NCI-H1436 treated with DMSO at 0.1 percent for 48 hours (cell line): ENCODE measurements at places on chromosomes 13 and 19.

DNA sequence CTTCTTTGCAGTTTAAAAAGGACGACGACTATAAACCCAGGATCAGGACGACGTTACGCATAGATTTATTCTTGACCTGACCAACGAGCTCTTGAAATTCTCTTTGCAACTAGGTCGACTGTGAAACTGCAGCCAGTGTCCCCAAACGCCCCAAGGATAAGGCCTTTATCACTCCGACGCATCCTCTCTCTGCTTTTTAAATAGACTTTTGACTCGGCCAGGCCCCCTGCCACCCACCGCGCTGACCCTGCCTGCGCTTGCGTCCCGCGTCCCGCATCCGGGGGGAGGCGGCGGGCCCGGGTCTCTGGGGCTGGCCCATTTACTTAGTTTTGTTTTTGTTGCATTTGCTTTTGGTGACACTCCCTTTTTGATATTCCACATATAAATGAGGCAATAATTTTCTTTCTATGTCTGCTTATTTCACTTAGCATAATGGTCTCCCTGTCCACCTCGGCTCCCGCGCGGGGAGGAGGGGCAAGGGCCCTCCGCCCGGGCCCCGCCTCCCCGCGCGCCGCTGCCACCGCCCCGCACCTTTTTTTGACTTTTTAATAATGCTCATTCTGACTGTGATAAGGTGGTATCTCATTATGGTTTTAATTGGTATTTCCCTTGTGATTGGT lies 17.4 kb downstream of the RB1 start:
- no peak for DNase-seq

DNA sequence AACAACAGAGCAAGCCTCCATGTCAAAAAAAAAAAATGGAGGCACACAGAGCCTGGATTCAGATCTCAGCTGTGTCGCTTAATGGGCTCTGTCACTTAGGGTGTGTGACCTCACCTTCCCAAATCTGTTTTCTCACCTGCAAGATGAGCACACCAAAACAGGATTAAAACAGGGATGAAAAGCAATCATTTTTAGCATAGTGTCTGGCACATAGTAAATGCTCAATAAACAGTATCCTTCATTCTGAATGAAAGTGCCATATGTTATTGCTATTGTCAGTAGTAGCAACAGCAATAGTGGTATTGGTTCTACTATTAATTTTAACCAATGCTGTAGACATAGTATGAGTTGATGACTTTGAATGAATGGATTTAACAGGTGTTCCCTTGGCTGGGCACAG lies 23.3 kb downstream of the SAMD4B start:
- DNase-seq, result no peak

GRCh38 chr13:22162889-22163288 lies 492.0 kb downstream of the FGF9 start:
- DNase-seq, result no peak

- DNase-seq, result no peak
Measured at GRCh38 chr13:50126993-50127725, 111.9 kb downstream of the KCNRG start.

DNA sequence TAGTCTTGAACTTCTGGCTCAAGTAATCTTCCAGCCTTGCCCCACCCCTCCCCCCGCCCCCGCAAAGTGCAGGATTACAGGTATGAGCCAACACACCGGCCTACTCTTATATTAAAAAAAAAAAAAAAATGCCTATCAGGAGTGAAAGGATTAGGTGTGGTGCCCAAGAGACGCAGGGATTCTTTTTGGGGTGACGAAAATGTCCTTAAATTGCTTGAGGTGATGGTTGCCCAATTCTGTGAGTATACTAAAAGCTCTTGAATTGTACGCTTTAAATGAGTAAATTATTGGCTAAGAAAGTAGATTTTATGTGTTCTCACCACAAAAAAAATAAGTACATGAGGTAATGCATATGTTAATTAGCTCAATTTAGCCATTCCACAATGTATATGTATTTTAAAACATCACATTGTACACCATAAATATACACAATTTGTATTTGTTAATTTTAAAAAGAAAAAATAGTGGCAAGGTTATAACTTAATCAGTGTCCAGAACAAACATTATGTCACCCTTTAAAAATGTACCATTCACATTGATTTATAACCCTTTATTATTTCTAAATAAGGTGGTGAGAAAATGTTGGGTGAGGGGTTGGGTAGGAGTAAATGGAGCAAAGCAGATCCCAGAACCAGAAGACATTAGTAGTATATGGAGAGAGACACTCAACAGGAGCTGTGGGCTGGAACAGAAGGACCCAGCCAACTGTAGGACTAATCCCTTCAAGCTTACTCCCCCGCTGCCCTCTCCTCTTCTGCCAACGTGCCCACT lies 3.9 kb downstream of the IGSF23 start:
- DNase-seq, result no peak

- DNase-seq, result no peak
Measured at GRCh38 chr19:38457690-38458405, 24.4 kb downstream of the RYR1 start.

GRCh38 chr13:113423520-113424163 lies 29.6 kb downstream of the ADPRHL1 start:
- no peak for DNase-seq

DNA sequence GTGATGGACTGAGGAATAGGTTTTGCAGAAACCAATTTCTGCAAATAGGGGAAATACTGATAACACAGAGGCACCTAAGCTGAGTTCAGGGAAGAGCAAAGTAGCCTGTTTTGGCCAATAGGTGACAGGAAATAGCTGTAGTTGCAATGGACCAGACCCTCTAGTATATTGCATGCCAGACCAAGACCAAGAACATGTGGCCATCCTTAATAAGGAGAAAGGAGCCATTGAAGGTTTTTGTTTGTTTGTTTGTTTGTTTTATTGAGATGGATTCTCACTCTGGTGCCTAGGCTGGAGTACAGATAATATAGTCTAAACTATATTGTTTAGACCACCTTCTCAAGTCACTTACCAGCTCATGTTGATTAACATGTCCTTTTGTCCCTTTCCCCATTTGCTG lies 101.5 kb downstream of the ZNF557 start:
- no peak for DNase-seq

DNA sequence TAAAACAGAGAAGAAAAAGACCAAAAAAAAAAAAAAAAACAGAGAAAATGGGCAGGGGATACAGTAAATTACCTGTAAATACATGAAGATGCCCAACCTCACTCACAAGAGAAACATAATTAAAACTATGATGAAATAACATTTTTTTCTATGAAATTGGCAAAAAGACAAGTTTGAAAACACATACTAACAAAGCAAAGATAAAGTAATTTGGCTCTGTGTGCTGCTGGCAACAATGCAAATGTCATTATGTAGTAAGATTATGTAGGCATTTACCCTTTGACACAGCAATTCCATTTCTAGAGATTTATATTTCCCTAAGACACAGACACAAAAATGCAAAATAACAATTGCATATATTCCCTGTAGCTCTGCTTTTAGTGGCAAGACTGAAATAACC lies 20.2 kb downstream of the ZC3H13 start:
- no peak for DNase-seq

DNA sequence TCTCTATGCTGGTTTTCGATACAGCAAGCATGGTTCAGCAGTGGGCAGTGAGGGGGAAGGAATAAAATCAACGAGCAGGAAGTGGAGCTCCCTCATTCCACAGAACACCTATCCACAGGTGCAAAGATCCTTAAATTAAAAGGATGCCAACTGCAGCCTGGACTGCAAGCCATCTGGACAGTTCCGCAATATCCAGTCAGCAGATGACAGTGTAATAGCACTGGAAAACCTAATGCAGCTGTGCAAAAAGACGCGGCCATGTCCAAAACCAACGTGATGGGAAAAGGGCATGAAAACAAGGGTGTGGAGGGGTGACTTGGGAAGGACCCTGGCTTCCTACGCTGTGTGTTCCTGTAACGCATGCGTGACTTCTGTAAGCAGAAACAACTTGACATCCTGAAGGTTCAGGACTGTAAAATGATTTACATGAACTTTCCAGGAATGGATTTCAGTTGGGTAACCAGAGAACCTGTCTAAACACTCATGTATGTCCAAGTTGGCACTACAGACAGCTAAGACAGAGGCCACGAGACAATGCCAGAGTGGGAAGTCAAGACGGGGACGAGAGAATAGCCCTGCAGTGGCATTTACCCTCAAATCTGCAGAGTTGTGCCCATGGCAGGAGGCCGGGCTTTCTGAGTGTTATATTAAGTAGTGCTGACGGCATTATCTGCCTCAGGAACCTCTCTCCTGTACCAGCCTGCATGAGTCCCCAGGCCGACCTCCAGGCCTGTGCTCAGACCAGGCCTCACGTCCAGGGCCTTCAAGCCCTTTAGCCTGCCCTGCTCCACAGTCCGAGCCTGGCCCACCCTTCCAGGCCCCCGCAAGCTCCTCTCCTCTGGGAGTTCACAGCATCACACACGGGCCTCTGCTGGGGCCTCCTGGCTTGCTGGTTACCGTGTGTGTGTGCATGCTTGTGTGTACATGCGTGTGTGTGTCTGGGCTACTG lies 26.5 kb downstream of the CAPS start:
- no peak for DNase-seq

- no peak for DNase-seq
Measured at GRCh38 chr13:36006347-36006746, 124.8 kb downstream of the DCLK1 start.

- DNase-seq, result no peak
Measured at GRCh38 chr13:33640832-33641231, 177.1 kb upstream of the RFC3 start.

- no peak for DNase-seq
Measured at GRCh38 chr13:100495455-100495854, 93.1 kb downstream of the GGACT start.

DNA sequence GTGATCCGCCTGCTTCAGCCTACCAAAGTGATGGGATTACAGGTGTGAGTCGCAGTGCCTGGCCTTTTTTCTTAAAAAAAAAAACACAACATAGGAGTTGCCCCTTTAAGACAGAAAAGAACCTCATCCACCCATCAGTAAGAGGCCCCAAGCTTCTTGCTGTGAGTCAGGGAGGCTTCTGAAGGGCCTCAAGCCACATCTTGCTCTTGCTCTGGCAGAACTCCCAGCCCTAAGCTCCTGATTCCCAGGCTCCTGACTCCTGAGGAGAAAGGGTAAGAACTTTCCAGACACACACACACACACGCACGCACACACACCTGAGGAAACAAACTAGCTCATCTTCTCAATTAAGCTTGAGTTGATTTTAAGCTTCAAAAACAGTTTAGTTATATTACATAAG lies 6.9 kb downstream of the ETFB start:
- DNase-seq, result no peak

GRCh38 chr19:40768869-40769268 lies 6.5 kb upstream of the MIA start:
- DNase-seq, result no peak

GRCh38 chr13:60655256-60655655 lies 258.2 kb downstream of the TDRD3 start:
- no peak for DNase-seq

GRCh38 chr13:74230984-74231501 lies 96.8 kb upstream of the KLF12 start:
- DNase-seq, result no peak

DNA sequence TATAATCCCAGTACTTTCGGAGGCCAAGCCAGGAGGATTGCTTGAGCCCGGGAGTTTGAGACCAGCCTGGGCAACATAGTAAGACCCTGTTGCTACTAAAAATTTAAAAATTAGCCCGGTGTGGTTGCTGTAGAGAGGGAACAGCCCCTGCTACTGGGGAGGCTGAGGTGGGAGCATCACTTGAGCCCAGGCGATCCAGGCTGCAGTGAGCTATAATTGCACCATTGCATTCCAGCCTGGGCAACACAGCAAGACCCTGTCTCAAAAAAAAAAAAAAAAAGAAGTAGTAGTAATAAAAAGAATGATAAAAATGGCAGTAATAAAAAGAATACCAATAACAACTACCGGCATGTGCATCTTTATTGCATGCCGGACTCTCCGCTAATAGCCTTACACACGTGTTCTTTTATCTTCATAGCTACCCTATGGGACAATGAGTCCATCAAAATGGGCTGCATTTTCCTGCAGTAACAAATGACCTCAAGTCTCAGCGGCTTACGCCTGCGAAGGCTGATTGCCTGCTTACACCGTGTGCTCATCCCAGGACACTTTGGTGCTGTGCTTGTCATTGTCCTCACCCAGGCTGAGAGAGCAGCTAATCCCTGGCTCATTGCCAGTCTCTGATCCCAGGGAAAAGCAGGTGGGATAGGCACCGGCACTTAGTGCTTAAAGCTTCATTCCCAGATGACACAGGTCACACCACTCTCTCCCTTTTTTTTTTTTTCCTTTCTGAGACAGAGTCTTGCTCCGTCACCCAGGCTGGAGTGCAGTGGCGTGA lies 14.4 kb upstream of the SYCN start:
- DNase-seq, result no peak

GRCh38 chr19:55554741-55555152 lies 9.4 kb upstream of the SBK3 start:
- DNase-seq, result no peak

- no peak for DNase-seq
Measured at GRCh38 chr13:50993371-50993770, 83.8 kb downstream of the RNASEH2B start.

GRCh38 chr13:41411522-41411921 lies 45.8 kb upstream of the RGCC start:
- DNase-seq, result no peak

DNA sequence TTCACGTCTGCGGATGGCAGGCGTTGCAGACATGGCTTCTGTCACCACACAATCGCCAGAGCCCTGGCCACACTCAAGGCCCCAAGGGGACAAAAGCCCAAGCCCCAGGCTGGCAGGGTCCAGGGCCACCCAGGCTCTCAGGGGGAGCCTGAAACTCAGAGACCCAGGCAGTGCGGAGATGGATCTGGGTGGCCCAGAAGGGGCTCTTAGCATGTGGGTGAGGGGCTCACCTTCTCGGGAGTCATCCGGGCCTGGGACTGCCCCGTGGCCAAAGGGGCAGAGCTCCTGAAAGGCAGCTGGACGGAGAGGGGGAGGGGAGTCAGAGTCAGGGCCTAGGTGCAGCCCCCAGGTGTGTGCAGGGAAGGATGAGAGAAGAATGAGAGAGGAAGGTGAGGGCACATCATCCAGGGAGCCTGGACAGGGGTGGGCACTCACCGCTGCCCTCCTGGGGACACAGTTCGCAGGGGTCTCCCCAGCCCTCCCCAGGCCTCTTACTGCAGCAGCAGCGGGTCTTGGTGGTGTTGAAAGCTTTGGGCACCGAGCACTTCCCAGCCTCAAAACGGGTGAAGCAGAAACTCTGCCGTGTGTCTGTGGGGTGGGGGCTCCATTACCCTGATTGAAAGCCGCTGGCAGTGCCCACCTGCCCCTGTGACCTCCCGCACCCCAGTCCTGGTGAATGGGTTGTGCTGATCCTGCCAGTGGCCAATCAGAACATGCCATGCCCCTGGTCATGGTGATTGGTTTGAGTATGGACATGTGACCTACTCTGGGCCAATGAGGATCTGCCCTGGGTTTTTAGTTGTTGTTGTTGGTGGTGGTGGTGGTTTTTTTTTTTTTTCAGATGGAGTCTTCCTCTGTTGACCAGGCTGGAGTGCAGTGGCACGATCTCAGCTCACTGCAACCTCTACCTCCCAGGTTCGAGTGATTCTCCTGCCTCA lies 37.4 kb downstream of the CCL25 start:
- DNase-seq, result no peak
